Right kidney (tissue), 9 donors: ENCODE measurements at places on chromosomes 6 and 20.

GRCh38 chr6:3549314-3549940, 92.6 kb upstream of the SLC22A23 start:
- DNase-seq = no peak

- no peak for DNase-seq
These were observed 31.9 kb downstream of the NSFL1C start for GRCh38 chr20:1434571-1435336.

DNA sequence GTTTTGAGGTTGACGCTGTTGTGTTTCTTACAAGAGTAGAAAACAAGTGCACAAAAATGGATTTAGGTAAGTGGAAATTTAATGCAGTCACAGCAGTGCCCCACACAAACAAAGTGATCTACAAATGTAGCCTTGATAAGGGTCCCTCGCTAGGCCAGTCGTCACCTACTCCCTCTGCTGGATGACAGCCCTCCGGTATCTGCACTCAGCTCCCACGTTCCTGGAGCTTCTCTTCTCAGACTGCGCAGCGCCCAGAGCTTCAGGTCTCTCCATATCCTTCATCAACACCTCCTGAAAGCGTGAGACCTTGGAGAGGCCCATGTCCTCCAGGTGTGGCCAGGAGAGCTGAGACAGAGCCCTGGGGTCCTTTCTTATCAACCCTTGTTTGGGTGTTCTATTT, 58.3 kb upstream of the MAP3K4 start:
- DNase-seq = no peak

DNA sequence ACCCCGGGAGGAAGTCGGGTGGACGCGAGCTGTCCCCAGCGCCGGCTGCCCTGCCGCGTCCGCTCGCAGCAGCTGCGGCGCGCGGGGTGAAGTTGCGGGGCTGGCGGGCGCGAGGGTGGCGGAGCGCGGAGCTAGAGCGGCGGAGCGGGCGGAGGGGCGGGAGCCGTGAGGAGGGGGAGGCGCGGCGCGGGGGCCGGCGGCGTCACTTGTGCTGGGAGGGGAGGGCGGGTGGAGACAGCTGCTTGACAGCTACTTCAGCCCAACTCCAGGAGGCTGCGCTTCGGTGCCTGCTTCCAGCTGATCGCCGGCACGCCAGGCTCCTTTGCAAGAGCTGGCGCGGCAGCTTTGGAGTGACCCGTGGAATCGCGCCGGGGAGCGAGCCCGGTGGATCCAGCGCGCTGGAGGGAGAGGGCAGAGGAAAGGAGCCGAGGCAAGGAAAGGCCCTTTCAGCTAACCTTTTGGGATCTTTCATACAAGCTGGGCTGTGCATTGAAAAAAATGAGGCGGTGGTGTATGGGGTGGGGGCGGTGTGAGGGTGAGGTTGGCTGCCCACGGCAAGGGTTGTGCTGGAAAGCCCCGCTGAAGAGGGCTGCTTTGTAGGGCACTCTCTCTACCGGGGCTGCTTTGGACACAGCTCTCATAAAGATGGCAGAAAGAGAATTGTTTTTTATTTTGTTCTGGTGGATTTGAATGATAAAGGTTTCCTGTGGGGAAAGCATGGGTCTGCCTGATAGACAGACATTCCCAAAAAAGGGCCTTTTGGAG, 24.6 kb downstream of the RIPOR2 start:
- peak; percentile 58 for DNase-seq

GRCh38 chr6:111573892-111574797, 31.5 kb downstream of the TRAF3IP2 start:
- DNase-seq = no peak

GRCh38 chr6:46357591-46357990, 133.7 kb downstream of the RCAN2 start:
- DNase-seq = no peak

DNA sequence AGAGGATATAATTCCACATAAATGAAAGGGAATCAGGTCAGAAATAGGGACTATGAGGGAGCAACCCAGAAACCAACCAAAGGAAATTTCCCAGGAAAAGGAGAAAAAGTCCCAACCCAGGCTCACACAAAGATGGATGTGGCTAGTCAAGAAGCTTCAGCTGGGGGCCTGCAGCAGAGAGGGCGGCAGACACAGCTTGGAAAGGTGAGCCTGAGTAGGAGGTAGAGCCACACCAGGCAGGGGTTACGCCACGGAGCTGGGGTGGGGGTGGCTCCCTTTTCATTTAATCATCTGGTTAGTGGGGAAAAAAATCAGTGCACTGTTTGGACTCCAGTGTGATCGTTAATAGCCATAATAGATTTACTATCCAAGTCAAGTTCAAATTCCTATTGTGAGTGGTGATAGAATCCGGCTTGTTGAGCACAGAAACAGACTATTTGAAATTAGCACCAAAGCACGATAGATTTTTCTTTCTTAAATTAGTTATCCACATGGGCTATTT, 220.6 kb downstream of the TPBG start:
- peak; percentile 39 for DNase-seq

- no peak for DNase-seq
These were observed 56.5 kb upstream of the HFE start for GRCh38 chr6:26030716-26031115.

DNA sequence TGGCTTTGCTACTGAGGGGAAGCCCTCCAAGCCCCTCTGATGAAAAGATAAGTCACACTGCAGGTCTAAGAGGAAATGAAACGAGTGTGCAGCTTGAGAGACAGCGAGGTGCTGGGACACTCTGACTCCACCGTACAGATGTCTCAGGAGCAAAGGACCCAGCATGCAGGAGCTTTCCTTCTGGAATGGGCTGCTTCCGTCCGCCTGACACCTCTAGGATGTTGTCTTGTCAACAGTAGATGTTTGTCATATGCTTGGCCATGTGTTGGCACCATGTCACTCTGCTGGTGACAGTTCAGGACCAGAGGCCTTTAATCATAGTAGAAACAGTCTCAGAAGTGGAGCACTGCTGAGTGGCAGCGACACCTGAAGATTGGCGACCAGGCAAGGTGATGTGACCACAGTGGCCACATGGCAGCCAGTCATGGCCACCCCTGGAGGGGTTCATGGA, 46.7 kb downstream of the SLC24A3 start:
- DNase-seq = no peak

DNA sequence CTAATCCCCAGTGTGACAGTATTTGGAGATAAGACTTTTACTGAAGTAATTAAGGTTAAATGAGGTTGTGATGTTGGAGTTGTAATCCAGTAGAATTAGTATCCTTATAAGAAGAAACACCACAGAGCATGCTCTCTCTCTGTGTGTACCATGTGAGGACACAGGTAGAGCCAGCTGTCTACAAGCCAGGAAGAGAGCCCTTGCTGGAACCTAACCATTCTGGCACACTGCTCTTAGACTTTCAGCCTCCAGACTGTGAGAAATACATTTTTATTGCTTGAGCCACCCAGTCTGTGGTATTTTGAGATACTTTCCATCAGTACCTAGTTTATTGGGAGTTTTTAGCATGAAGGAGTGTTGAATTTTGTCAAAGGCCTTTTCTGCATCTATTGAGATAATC, 110.2 kb downstream of the PHF3 start:
- no peak for DNase-seq

GRCh38 chr6:21738180-21739094, 144.9 kb downstream of the SOX4 start:
- no peak for DNase-seq

GRCh38 chr6:28922004-28922820, 1.6 kb downstream of the TRIM27 start:
- no peak for DNase-seq

DNA sequence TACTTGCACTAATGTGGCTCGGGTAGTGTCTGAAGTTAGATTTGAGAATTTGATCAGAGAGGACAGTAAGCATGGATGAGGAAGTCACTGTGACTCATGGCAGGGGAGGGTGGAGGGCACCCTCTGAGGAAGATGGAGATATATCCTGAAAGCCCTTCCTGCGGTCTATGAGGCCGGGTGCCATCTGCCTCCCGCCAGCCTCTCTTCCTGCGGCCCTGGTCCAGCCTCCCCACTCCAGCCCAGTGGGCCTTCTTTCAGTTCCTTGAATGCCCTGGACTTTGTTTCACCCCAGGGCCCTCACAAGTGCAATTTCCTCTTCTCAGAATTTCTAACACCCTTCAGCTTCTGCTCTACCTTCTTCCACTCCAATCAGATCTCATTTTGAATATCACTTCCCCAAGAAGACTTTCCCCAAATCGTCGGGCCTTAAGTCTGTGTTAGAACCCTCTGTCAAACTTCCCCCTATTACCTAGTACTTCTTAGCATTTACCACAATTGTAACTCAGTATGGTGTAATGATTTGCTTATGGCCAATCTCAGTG, 20.2 kb upstream of the TNFAIP3 start:
- DNase-seq = no peak

DNA sequence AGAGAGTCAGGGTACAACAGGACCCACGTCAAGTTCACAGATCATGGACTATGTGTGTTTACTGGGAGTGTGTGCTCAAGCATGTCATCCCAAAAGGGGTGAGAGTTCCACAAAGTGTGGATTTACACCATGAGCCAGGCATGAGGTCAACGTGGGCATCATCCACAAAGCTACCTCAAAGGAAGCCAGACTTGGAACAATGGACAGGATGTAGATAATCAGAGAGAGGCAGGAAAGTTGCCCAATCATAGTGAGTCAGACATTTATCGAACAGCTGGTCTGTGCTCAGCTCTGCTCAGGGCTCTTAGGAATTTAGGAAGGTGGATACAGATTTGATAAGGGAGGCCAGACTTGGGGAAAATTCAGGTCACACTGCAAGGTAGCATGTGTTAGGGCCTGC, 317.2 kb upstream of the CDYL start:
- DNase-seq = no peak

- no peak for DNase-seq
These were observed 97.6 kb downstream of the FIG4 start for GRCh38 chr6:109788687-109789086.

GRCh38 chr20:23084845-23085365, 1.2 kb downstream of the CD93 start:
- DNase-seq = no peak

GRCh38 chr6:117272032-117272866, 6.9 kb downstream of the VGLL2 start:
- peak; percentile 2 for DNase-seq

DNA sequence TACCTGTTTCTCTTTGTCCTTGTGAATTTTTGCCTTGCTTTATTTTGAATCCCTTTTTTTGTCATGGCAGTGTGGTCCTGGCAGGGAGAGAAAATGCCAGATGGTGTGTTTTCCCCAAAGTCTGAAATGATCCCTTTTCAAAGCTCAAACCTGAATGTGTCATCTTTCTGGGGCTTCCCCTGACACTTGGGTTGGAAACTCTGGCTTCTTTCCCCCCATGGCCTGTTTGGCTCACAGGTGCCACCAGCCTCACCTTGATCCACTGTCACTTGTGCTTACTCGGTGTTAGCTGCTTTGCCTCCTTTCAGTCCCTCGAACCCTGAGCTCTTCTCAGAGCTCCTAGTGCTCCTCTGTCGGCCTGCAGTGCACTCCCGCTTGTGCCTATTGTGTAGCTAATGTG, 22.3 kb downstream of the MYBL2 start:
- DNase-seq = no peak

- DNase-seq = peak; percentile 38
These were observed 18.0 kb upstream of the PACSIN1 start for GRCh38 chr6:34447910-34448309.

GRCh38 chr20:34260208-34260942, 19.2 kb downstream of the ASIP start:
- DNase-seq = no peak
